ENCODE measurements at places on chromosomes 1 and 21.

DNA sequence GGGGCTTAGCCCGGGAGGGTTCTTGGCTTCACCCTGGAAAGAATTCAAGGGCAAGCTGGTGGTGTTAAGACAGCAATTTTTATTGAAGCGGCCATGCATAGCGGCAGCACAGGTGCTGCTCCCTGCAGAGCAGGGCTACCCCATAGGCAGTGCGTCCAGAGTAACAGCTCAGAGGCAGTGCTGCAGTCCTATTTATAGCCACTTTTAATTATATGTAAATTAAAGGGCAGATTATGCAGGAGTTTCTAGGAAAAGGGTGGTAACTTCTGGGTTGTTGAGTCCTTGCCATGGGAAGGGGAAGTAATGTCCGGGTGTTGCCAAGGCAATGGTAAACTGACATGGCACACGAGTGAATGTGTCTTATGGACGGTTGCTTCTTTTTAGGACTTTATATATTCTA lies 57.0 kb downstream of the VPS26C start:
- DNase-seq, result no peak

- no peak for DNase-seq
These were observed 86.4 kb downstream of the FAM78B start for GRCh38 chr1:166080277-166080966.

- no peak for DNase-seq
These were observed 255.5 kb downstream of the CTH start for GRCh38 chr1:70666381-70667140.

- DNase-seq, result peak; percentile 69
These were observed 6.6 kb downstream of the CBR3 start for GRCh38 chr21:36141513-36141925.

- DNase-seq, result peak; percentile 90
These were observed 104.9 kb upstream of the TMPRSS2 start for GRCh38 chr21:41612674-41613532.

GRCh38 chr1:22607154-22607553 lies 29.3 kb upstream of the C1QA start:
- no peak for DNase-seq

Measured in right forelimb (tissue), 1 donor.